ENCODE measurements at places on chromosomes 4 and X.

DNA sequence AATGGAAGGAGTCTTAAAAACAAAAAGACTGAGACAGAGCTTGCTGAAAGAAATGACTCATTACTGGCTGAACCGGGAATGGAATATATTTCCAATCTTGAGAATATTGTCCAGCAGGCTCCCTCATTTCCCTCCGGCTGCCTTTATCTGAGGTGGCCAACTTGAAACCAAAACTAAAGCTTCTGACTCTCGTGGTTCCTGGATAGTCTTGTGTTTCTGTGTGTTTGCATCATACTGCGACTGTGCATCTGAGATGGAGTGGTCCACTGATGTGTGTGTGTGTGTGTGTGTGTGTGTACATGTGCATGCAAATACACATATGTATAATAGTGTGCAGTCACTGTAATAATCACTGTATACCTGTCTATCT, 145.6 kb upstream of the SCML1 start:
- DNase-seq, result no peak

GRCh38 chr4:55546756-55547465, at the start of gene CLOCK:
CLOCK (minus strand) TSS chr4:55546909; CDS start chr4:55482785, 64,124 bp downstream.
- DNase-seq, result peak; percentile 65

- DNase-seq, result no peak
These were observed 56.4 kb upstream of the SPANXN1 start for GRCh38 chrX:145190801-145191389.

- DNase-seq, result no peak
These were observed 14.2 kb upstream of the CCDC149 start for GRCh38 chr4:24927049-24927448.

DNA sequence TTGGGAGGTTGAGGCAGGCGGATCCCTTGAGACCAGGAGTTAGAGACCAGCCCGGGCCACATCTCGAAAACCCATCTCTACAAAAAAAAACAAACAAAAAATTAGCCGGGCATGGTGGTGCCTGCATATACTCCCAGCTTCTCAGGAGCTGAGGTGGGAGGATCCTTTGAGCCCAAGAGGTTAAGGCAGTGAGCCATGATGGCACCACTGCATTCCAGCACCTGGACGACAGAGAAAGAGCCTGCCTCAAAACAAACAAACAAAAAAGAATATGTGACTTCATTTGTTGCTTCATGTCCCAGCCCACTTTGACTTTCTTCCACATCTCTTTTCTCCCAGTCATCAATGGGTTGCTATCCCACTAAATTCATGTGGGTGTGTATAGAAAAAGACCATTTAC, 79.7 kb downstream of the BCOR start:
- no peak for DNase-seq

- DNase-seq, result no peak
These were observed 2.7 kb downstream of the PCDH10 start for GRCh38 chr4:133151691-133152329.

DNA sequence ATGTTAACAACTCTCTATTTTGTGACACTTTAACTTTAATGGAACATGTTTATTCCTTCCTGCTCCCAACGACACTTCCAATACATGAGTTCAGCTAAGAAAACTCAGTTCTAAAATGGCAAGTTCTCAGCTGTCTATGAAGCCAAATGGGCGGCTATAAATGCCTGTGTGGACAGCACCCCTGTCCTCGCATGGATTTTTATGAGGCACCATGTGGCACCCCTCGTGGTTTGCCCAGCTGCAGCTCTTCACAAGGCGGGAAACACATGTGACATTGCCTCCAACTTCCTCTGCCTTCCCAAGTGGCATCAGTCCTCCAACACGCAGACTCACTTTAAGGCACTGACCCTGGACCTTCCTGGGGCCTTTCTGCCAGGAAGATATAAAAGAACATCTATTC, 48.0 kb downstream of the SH3RF1 start:
- no peak for DNase-seq

GRCh38 chrX:70062076-70062475, at the start of gene OTUD6A:
OTUD6A (plus strand) TSS chrX:70062457; CDS start chrX:70062525, 68 bp downstream.
- no peak for DNase-seq

DNA sequence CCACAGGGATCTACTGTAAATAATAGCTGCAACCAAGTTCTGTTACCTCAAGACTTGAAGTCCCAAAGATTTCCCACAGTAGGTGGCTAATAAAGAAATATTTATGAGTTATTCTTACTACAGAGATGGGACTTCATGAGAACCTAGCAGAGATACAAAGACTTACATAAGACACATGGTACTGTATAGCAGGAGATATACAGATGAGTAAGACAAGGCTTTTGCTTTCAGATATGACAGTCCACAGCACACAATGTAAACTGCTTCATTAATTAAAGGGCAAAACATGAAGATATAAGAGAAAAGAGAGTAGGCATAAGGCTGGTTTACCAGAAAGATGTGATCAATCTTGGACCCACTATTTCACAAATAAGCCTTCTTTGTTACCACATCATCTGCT, 6.6 kb downstream of the ANKRD17 start:
- no peak for DNase-seq

DNA sequence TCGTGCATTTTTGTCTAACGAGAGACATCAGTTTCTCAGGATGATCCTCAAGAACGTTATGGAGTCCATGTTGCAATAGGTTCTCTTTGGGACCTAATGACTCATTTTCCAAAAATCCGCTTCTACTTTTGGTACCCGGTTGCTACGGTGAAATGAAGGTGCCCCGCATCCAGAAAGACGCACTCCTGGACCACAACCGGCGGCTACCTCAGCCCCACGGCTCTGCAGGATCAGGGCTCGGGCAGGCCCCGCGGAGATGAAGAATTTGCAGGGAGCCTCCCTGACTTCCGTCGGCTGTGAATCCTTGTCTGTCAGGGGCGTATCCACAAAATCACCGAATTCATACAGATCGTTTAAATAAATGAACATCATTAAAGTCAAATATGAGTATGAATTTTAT, 15.6 kb downstream of the GTPBP6 start:
- DNase-seq, result no peak

- no peak for DNase-seq
These were observed 42.0 kb downstream of the ANXA5 start for GRCh38 chr4:121654738-121655137.
